ENCODE measurements at places on chromosomes 1 and 21.

DNA sequence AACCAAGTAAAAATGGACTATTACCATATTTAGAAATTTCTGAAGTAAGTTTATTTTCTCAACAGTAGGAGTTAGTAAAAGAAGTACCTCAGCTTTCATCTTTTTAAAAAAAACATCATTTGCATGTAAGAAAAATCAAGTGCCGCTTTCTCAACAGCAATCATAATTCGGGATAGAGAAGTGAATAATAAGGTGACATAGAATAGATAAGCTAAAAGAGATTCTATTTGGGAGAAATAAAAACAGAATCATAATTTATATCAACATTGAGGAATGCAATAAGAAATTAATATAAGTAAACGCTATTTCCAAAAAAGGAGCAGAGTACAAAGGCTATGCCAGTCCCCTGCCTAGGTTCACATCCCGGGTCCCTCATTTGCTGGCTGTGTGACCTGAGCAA, 330.9 kb upstream of the GREM2 start:
- DNase-seq, result no peak

DNA sequence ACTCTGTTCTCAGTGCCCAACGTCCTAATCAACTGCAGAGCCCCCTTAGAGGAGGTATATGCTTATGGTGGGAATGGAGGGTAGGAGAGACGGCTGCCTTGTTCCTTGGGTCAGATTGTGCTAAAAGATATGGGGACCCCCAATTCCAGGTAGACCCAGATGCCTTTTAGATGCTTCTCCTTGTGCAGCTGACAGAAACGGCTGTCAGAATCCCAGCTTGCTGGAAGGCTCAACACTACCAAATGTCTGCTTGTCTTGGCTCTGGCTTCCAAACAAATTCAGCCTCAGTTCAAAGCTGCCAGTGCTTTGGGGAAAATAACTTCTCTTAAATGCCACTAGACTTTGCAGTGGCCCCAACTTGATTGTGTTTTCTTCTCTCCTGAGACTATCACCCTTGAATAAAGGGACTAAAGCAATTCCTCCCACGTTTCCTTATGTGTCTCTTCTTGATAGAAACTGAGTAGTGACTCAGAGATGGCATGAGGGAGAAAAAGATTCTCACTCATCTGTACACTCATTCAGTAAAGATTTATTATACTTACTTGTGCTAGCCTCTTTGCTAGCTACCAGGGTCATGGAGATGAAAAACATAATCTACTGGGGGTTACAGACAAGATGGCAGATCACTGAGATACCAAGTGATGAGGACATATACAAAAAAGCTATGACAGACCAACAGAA, 3.4 kb upstream of the RNF19B start:
- DNase-seq, result no peak

GRCh38 chr1:243236604-243237252, 18.4 kb downstream of the CEP170 start:
- DNase-seq, result peak; percentile 17

DNA sequence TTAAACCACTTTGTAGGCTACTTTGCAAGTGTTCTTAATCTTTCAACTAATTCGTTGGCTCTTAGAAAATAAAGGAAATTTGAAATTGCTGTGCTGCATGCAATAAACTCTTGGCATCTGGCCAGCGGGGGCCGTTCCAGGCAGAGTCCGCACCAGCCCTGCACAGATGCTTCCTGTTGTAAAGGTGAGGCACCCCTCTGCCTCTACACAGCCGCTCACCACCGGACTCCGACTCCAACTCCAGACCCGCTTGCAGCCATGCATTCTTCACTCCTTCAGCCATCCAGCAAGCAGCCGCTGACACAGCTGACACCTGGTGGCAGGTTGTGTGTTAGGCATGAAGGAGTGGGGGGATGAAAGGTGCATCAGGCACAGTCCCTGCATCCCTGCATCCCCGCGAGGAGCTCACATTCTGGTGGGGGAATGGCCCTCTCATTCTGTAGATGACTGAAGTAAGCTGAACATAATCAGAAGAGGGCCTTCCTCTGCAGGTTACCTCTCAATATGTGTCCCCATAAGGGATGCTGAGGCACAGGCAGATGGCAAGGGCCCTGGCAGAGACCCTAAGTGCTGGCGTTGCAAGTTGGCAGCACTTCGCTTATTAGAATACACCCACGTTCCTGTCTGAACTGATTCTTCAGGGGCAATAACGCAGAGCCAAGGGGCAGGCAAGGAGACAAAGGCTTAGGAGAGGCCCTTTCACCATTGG, 56.8 kb downstream of the GLIS1 start:
- DNase-seq, result peak; percentile 70

DNA sequence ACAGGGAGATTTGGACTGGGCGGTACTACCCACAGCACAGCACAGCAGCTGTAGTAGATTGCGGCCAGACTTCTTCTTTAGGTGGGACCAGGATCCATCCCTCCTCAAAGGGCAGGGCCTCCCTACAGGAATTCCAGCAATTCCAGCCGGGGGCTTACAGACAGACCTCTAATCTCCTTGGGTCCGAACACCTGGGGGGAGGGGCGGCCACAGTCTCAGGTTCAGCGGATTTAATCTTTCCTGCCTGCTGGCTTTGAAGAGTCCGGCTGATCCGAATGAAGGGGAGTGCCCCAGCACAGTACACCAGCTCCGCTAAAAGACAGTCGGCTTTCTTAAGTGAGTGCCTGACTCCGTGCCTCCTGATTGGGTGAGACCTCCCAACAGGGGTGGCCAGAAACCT, 1708.5 kb downstream of the BRINP3 start:
- DNase-seq, result no peak

DNA sequence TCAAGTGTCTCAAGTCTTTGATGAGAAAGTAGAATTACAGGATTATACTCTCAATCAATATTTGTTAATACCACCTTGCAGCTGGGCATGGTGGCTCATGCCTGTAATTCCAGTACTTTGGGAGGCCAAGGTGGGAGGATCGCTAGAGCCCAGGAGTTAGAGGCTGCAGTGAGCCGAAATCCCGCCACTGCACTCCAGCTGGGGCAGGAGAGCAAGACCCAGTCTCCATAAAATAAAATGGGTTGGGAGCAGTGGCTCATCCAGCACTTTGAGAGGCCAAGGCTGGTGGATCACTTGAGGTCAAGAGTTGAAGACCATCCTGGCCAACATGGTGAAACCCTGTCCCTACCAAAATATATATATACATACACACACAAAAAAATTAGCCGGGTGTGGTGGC, 1.2 kb upstream of the NCMAP start:
- DNase-seq, result no peak

GRCh38 chr1:41523071-41523470, 38.6 kb upstream of the EDN2 start:
- DNase-seq, result no peak

GRCh38 chr1:93608187-93609109, 73.2 kb downstream of the BCAR3 start:
- no peak for DNase-seq

- DNase-seq, result no peak
Observed at GRCh38 chr1:203089001-203089650, 3.3 kb upstream of the MYOG start.

DNA sequence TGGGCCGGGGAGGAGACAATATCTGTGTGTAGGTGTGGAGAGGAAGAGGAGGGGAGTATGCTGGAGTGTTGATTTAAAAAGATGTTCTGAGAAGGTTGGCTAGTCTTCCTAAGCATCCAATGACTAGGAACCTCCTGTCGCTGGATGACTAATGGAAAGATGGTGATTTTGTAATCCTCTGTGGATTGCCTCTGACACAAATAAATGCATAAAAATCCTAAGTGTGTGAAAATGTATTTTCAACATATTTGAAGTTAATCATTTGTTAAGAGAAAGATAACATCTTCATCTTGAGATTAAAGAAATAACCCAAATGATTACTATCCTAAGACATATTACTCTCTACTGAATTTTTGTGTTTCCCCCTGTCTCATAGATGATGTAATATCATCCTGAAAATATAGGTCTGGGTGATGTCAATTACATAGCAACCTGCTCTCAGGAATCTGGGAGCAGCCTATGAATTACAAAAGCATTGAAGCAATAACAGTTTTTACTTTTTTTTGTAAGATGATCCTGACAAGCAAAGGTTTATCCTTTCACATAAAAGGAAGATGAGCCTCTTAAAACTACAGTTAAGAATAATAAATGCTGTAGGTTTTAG, 220.5 kb upstream of the MAP1LC3C start:
- DNase-seq, result no peak

DNA sequence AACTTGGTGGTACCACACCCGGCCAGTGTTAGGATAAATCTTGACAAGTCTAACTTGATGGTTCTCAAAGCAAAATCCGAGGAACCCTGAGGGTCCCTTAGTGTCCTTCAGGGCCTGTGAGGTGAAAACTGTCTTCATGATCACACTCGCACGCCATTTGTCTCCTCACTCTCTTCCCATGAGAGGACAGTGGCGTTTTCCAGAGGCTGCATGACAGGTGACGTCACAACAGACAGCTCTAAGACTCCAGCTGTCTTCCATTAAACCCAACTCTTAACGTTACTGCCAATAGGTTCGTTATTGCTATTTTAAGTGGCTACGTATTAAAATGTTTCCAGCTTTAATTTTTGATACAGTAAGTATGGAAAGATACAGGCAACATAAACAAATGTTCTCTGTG, 13.8 kb downstream of the CFAP74 start:
- no peak for DNase-seq

DNA sequence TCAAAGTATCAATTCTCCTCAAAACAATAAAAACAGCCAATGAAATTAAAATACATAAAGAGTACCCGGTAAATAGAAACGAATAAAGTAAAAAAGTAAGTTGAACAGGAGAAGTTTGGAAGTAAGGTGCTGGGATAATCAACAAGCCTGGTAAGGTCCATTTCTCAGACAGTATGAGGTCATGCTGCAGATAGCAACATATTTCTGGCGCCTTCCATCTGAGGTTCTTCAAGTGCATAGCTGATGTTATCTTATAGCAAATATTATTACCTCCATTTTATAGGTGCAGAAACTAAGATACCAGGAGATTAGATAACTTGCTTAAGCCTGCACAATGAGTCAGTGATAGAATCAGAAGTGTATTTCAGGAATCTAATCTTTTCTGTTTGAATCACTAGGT, 23.7 kb upstream of the CEP350 start:
- no peak for DNase-seq

- no peak for DNase-seq
Observed at GRCh38 chr1:194570476-194570875, 1384.1 kb upstream of the B3GALT2 start.

DNA sequence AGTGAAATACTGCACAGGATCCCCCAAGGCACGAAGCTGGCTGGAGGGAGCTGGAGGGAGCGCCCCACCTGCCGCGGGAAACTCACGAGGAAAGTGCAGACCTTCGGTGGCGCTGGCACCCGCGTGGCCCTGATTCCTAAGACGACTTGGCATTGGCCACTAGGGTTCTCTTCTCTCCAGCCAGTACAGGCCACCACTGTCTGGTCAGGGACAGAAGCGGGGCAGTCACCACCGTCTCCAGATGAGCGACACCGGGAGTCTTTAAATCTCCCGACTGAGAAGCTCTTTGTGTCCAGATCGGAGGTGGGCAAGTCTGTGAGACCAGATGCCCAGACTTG, 19.2 kb upstream of the CHIA start:
- DNase-seq, result no peak
